CD4-positive, alpha-beta T cell treated with Interleukin-6 at 100 ng/mL for 8 hours (primary cell): ENCODE measurements at places on chromosomes 11 and 22.

DNA sequence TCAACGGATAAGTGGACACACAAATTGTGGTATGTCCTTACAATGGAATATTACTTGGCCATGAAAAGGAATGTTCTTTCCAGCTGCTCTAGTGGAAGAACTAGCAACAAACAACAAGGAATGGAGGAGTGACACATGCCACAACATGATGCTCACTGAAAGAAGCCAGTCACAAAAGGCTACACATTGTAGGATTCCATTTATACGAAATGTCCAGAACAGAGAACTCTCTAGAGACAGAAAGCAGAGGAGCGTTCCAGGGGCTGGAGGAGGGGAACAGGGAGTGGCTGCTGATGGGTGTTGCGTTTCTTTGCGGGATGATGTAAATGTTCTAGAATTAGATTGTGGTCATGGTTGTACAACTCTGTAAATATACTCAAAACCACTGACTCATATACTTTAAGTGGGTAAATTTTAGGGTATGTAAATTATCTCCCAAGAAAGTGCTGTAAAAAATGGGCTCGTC, 32.4 kb upstream of the PDGFB start:
- DNase-seq, result no peak

DNA sequence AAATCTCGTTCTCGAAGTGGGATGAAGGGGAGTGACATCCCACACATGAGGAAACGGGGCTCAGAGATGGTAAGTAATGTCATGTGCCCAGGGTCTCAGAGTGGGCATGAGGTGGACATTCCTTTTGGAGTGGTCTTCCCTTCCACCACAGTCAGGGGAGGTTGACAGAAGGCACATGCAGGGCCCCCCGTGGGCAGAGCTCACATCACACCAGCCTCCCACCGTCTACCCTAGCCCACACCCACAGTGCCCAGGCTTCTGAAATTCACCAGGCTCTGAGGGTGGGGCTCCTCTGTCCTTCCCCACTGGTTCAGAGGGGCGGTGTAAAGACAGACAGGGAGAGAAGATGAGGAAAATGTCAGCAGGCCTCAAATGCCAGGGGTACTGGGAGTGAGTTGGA, 41.1 kb upstream of the TIMP3 start:
- DNase-seq, result no peak

GRCh38 chr11:14519597-14519916, 629 bp downstream of the PSMA1 start:
- no peak for DNase-seq

- DNase-seq, result no peak
Measured at GRCh38 chr22:34709641-34710040, 356.3 kb upstream of the ISX start.

GRCh38 chr11:12606597-12606996, 67.6 kb upstream of the TEAD1 start:
- no peak for DNase-seq

- no peak for DNase-seq
Measured at GRCh38 chr22:42685941-42686653, 34.6 kb downstream of the A4GALT start.

DNA sequence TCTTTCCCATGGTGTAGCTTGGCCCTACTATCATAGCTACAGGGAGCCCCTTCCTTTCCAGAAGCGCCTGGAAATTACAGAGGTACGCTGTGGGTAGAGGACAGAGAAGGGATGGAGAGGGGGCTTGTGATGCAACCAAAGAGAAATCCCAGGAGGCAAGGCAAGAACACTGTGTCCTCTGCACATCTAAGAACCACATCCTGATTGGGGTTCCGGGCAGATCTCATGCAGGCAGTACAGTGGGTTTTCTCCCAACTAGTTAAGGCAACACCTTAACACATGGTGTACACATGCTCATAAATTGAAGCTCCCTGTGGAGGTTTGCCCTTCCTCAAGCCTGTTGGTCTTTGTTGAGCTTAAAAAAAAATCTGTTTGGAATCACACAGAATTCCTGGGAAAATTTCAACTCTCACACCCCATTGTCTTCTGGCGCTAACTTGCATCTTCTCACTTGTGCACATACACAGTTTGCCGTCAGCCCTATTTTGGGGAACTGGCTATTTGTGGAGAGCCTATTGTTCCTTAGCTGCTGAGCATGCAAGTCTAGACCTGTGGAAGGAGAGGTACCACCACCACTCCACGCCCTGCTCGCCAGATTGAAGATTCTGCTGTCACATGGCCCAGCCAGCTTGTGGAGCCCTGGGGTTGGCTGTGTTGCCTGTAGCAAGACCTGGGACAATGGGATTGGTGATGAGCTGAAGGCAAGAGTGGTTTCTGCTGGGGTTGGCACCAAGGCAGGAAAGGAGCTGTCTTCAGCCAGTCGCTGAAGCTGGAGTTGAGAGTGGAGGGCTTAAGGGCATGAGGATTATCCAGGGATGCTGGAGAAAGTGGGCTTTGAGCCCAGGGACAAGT, 52.4 kb downstream of the ALX4 start:
- no peak for DNase-seq

GRCh38 chr11:121321614-121322243, 29.2 kb downstream of the SC5D start:
- peak; percentile 56 for DNase-seq

DNA sequence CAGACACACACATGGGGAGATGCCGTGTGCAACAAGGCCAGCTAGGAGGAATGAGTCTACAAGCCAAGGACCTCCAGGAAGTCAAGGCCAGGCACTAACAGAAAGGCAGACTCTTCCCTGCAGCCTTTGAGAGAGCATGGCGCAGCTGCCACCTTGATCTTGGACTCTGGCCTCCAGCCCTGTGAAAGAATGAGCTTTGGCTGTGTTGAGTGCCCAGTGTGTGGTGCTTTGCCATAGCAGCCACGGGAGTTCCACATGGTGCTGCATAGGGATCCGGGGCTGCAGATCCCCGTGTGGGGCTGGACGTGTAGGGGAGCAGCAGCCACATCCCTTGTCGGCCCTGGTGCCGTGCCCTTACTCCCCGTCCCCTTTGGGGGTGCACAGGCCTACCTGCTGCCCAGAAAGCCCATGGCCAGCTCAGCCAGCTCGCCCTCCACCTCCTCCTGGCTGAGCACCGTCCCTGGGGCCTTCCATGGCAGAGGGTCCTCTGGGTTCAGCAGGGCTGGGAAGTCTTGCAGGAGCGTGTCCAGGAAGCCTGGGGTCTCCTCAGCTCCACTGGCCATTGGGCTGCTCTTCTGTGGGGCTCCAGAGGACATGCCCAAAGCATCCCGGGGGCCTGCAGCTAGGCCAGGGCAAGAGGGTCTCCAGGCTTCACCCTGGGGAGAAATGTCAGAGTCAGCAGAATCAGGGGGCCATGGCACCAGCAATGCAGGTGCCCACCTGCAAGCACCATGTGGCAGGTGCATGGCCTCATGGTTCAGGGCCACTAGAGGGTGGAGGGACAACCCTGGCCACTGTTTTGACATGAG, 7.0 kb downstream of the PPM1F start:
- DNase-seq, result no peak

GRCh38 chr11:37411289-37411688, 813.3 kb upstream of the RAG2 start:
- DNase-seq, result no peak

DNA sequence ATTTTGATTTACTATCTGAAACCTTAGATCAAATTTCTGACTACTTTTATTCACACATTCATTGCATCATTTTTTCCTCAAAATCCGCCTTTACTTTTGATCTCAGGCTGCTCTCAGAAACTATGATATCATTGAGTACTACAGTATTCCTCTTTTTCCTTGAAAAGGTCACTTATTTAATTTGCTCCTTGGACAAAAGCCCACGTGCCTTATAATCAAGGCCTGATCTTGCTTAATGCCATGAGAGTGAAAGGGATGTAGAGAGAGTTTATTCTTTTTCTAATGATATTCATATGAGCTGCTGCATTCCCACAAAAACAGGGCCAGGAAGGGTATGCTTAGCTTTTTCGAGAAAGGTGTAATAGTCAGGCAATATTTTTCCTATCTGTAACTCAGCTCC, 327.0 kb downstream of the ETS1 start:
- DNase-seq, result no peak

DNA sequence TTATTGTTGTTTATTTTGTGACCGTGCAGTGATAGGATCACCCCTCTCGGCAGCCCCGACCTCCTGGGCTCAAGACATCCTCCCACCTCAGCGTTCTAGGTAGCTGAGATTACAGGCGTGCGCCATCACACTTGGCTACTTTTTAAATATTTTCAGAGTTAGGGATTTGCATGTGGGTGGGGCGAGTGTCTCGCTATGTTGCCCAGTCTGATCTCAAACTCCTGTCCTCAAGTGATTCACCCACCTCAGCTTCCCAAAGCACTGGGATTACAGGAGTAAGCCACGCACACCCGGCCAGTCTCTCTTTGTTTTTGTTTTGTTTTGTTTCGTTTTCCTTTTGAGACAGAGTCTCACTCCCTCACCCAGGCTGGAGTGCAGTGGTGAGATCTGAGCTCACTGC, 1.2 kb upstream of the INTS5 start:
- DNase-seq, result no peak

DNA sequence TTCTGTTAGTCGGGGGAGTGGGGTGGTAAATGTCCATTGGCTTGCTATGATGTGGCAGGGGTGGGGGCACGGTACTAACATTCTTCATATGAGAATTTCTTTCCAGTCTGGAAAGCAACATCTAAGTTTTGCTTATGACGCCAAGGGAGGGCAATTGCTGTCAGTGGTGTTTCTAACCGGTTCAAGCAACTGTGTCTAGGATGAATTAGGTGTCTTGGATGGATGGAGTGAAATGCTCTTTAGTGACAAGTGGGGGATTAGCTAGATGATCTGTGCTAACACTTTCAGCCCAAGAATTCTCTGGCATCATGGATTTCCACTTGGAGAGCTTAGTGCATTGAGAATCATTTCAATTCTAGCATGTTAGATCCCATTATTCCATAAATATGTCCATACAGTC, 262.6 kb upstream of the SORL1-AS1 start:
- DNase-seq, result no peak

DNA sequence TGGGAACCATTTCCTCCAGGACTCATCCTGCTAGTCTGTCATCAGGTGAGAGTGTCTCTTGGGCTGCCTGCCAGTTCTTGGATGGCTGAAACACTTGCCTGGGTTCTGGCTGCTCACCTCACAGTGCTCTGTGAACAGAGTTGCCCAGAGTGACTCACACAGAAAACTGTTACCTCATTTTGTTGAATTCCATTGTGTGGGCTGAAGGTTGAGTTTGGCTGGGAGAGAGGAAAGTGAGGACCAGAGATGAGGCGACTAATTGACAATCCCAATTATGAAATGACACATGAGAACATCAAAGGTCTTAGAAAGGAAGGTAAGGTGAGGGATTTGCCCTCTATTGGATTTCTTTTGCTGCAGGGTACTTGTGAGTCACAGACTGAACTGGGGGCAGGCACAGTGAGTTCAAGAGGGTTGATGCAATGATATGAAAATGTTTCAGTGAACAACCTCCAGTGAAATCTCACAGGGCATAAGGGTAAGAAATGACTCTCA, 20.2 kb upstream of the CALCB start:
- DNase-seq, result no peak

- DNase-seq, result no peak
Measured at GRCh38 chr11:71311928-71312510, 59.6 kb upstream of the SHANK2 start.

- DNase-seq, result no peak
Measured at GRCh38 chr11:12285811-12286222, 91.6 kb upstream of the PARVA start.

GRCh38 chr22:20238901-20239675, 29.0 kb downstream of the RTN4R start:
- DNase-seq, result no peak
